Right atrium auricular region (tissue), 2 donors: ENCODE measurements at places on chromosomes 4 and X. TPM values are rescaled to one million over a fixed set of nuclear protein-coding genes. Genes with fewer than 3 reads are reported as not detected.

Gene TGIF2LX
- total RNA-seq, result not detected

- no peak overlapping the region for H3K27ac ChIP-seq
- no peaks in the 10 kb centered on the region for H3K36me3 ChIP-seq
- H3K4me3 ChIP-seq, result no peak overlapping the region
Measured at GRCh38 chrX:149715468-149715867, 3.6 kb downstream of the MAGEA11 start.

DNA sequence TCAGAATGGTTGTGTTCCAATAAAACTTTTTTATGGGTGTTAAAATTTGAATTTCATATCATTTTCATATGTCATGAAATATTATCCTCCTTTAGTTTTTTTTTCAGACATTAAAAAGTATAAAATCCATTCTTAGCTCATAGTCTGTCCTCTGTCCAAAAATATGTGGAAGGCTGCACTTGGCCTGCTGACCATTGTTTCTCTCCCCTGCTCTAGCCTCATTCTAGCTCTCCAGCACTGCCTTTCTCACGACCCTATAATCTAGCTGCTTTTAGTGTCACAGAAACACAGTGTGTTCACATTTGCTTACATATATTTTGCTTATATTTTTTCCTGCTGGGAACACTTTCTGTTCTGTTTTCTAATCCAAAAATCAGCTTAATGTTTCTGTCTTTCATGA, 165.0 kb upstream of the ANK2 start:
- H3K27ac ChIP-seq, result no peak overlapping the region
- H3K27me3 ChIP-seq, result no peaks in the 10 kb centered on the region
- H3K36me3 ChIP-seq, result no peaks in the 10 kb centered on the region
- no peaks in the 10 kb centered on the region for H3K4me1 ChIP-seq
- DNase-seq, result no peak

DNA sequence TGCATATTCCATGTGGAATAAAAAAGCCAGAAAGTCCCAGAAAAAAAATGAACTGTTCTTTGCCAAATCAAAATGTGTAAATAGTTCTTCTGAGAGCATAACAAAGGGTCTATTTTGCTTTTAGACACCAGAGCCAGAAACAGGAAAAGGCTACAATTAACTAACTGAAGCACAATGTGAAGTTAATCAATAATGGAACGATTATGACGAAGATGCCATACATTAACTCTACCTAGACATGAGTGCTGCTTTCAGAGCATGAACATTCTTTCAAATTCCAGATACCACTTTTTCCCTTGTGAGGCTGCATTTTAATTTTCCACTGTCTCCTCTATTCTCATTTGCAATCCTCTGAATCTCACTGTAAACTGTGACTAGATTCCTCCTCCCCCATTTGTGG, 48.7 kb upstream of the PHOX2B start:
- H3K4me1 ChIP-seq, result no peaks in the 10 kb centered on the region
- H3K4me3 ChIP-seq, result no peak overlapping the region
- DNase-seq, result no peak
- H3K27me3 ChIP-seq, result no peaks in the 10 kb centered on the region
